RWPE1 (cell line): ENCODE measurements at places on chromosomes 4 and X.
A peak's percentile ranks its signal among the peaks of the same experiment; 100 is the strongest.

DNA sequence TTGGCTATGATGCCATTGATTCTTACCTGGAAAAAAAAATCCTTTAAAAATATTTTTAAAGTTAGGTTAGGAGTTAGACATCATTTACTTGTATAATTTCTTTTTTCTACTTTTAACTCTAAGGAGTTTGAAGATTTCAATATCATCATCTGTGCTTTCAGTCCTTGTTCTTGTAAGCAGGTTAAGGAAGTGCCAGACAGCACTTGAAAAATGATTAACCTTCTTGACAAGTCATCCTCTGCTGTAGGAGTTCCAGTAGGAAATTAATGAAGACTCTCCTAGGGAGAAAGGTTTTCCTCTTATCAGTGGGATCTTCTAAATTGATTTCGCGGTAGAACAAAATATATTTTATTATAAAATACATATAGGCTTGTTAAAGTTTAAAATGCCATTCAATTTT is 29.1 kb upstream of the ANAPC4 start:
- DNase-seq, result no peak

- DNase-seq, result no peak
Observed at GRCh38 chr4:71221510-71222466, 117.0 kb upstream of the SLC4A4 start.

DNA sequence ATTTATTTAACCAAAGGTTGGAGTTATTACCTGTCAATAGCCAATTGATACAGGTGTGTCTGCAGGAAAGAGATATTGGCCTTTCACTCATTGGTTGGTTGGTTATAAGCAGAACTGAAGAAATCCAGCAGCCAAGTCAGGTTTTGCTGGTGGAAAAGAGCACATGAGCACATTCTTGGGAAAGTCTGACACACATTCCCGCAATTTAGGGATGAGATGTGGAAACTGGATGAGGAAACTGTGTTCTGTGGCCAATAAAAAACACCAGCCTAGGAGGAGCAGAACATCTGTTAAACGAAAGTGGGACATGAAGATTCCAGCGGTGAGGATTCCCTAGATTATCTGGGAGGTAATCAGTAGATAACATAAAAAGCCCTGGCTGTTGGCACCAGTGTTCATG is 567.4 kb upstream of the CPEB2 start:
- no peak for DNase-seq

- DNase-seq, result no peak
Observed at GRCh38 chrX:67523932-67524331, 19.9 kb upstream of the AR start.

DNA sequence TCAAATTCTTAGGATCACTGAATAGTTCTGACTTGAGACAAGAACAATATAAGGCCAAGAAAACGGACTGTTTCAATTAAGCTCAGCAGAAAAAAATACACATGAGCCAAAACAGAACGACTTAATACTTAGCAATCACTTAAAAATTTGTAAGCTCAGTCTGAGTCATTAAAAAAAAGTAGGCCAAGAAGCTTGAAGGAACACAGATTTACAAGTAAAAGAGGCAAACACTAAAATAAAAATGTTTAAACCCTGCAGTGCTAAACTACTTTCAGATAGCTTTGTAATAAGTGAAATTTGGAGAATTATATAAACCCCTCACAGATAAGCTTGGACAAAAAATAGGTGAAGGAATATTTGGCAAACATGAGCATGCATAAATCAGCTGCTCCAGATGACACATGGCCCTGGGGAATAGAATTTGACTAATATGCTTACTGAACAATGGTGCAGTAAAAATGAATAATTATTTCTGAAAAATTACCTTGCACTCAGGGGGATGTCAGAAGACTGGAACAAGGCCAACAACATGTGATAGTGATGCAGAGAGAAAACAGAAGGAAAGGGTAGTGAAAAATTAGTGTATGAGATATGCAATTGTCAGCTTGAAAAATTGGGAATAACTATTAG is 49.6 kb downstream of the LNX1 start:
- peak; percentile 43 for DNase-seq

GRCh38 chr4:148442832-148443511 is 758 bp upstream of the NR3C2 start:
- no peak for DNase-seq

- no peak for DNase-seq
Observed at GRCh38 chr4:177105536-177105935, 204.1 kb upstream of the NEIL3 start.

DNA sequence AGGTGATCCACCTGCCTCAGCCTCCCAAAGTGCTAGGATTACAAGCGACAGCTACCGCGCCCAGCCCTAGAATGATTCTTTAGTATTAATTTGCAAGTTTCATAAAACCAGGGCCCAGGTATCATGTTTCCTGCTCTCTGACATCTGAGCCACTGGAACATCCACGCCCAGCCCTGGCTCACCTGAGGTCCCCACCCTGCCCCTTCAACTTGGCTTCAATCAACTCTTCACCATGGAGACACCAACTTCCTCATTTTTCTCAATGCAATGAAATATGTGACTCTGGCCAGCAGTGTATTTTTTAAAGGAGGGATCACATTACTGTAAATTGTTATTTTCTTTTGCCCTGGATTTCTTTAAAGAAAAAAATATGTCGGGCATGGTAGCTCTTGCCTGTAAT is 3.9 kb downstream of the PRSS12 start:
- DNase-seq, result peak; percentile 28

GRCh38 chrX:115912372-115912897 is 258.1 kb upstream of the AGTR2 start:
- DNase-seq, result no peak

DNA sequence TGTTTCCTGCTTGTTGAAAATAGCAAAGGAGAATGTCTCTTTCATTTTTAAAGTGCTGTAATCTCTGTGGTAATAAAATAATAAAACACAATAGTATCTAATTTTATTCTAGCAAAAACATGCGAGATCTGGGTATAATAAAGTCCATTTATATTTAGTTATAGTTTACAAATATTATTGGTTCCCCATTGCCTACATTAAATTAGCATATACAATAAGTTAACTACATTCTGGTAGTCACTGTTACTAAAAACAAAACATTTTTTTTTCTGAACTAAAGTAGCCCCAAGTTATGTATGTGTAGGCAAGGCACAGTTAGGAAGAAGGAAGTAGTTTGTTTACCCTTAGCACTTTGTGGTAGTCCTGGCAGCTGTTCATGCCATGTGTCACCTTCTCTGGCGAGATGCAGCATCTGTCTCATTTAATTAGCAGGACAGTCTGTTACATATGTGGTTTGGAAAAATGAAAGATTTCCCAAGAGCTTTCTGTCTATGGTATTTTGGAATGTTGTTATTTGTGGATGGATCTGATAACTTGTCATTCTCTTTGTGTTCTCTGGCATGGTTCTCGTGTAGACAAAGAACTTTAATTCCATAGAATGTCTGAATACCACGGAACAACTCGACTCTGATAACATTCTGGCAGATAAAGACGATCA is 231.3 kb upstream of the PITX2 start:
- peak; percentile 3 for DNase-seq

DNA sequence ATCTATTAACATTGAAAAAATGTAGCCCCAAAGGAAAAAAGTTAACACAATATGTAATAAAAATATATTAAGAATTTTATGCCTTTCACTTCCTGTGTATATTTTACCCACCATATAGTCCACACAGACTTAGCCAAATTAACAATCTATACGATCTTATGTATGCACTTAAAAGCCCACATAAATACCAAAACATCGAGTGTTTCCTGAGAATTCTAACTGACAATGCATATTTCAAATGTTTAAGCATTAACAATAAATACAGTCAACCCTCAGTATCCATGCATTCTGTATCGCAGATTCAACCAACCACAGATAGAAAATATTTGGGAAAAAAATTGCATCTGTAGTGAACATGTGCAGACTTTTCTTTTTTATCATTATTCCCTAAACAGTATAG is 226.8 kb downstream of the COL25A1 start:
- no peak for DNase-seq

DNA sequence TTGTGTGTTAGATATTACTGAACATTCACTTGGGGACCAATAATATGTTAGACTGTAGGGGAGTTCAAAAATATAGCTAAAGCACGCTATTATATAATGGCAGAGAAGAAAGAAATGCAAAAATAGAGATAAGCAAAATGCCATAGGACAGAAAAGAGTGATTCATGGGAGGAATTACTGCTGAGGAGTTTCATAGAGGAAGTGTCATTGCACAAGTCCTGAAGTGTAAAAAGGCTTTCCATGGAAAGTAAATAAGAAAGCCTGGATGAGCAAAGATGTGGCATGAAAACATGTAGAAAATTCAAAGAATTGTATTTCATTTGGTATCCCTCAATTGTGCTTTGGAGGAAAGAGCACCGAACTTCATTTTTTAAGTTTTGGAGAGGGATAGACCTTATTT is 14.5 kb downstream of the HMGB2 start:
- DNase-seq, result no peak

DNA sequence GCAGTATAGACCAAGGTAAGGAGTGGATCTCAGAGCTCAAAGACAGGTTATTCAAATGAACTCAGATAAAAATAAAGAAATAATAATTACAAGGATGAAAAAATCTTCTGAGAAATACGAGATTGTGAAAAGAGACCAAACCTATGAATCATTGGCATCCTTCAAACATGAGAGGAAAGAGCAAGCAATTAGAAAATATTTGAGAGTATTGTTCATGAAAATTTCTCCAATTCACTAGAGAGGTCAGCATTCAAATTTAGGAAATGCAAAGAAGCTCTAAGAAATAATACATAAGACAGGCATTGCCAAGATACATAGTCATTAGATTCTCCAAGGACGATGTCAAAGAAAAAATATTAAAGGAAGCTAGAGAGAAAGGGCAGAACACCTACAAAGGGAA is 93.5 kb upstream of the GALNTL6 start:
- DNase-seq, result no peak

DNA sequence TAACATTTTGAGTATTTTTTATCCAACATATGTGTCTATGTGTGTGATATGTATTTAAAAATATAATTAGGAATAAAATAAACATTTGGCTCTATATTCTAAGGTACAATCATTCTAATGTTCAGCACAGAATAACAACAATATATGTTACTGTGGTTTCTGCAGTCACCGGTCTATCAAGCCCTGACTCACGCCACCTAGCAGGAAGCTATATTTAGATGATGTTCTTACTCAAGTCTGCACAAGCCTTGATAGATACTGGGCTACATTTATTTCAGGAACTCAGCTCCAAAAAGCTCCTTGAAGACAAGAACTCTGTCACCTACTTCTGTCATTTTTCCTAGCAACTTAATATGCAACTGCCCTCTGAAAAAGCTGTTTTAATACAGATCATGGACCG is 152.0 kb upstream of the FTHL17 start:
- peak; percentile 41 for DNase-seq

DNA sequence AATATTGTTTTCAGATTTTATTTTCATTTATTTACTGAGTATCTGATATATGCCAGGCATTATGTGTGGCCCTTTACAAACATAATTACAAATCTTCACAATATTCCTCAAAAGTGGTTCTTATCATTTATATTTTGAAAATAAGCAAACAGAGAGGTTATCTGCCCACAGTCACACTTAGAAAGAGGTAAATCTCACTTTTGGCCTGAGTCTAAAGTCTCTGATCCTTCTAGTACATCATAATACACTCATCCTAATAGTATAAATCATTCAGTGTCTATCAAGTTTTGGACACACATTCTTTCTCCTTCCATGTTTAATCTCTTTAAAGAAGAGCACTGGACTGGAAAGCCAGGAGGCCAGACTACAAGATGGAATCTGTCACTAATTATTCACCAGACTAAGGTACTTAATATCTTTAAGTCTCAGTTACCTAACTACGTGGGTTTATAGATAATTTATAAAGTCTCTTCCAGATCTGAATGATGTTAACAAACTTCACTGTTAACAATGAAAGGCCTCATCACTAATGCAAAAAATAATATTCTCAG is 281.3 kb downstream of the PPP3CA start:
- no peak for DNase-seq
